Fibroblast of the conjunctiva (primary cell): ENCODE measurements at places on chromosomes 12 and 14.

GRCh38 chr12:76785407-76785806 is 21.5 kb downstream of the ZDHHC17 start:
- no peak for DNase-seq

DNA sequence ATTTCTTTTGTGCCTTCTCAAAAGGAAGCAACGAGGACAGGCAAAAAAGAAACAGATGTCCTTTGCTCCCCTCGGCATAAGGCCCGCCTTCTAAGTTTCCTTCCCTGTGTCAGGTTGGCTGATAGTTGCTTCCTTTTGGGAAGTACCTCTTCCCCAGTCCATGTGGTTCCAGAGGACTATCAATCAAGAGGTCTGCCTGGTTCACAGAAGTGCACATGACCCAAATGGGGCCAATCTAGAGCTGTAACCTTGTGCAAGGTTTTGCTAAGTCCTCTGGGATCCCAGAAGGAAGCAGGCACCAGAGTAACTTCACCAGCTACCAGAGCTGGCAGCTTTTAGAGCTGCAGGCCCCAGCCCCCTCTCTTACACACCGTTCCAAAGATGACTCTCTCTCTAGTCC is 42.6 kb downstream of the TMEM63C start:
- DNase-seq, result no peak

DNA sequence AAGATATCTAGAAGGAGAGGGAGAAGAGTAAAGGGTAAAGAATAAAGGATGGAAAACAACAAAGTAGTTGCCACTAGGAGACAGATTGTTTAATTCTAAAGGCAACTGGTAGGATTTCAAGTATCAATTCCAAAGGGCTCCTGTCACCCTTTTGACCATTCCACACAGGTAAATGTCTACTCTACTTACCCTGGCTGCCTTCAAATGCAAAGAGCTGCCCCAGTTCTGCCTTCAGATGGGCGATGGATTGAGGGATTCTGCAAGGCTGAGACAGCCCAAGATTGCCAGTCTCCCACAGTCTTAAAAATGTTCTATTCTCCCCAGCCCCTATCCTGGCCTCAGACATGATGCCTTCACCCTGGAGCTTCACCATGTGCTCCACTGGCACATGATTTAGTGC is 11.4 kb downstream of the KRT76 start:
- DNase-seq, result no peak

DNA sequence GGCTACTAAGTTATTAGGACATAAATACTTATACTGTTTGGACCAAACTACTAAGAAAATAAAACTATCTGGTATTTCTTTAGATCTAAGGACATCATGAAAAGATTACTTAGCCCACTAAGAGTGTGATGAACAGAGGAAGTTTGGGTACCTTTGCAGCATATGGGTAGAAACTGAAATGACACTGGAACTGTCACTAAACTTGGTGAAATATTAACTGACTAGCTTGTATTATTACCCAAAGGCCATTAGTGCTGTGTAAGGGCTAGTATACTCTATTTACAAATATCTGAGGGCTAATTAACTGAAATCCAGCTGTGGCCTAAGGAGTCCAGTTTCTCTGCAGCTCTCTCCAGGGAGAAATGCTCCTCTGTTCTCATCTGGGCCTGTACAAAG is 45.5 kb downstream of the PAWR start:
- no peak for DNase-seq

DNA sequence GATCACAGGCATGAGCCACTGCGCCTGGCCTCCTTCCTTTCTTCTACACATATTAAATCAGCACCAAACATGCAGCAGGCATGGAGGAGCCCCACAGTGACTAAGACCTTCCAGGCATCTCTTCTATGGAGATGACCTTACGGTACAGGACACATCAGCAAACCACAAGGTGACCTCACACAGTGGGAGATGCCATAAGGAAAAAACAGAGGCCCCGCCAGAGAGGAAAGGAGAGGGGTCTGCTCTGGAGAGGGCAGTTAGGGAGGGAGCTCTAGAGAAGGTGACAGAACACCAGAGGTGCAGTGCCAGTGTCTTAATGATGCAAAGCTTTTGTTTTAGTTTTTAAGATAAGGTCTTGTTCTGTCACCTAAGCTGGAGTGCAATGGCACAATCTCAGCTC is 81.1 kb upstream of the ESRRB start:
- DNase-seq, result no peak

- no peak for DNase-seq
Observed at GRCh38 chr12:108477055-108477880, 37.8 kb upstream of the FICD start.
